ENCODE measurements at places on chromosomes 16 and 17.

DNA sequence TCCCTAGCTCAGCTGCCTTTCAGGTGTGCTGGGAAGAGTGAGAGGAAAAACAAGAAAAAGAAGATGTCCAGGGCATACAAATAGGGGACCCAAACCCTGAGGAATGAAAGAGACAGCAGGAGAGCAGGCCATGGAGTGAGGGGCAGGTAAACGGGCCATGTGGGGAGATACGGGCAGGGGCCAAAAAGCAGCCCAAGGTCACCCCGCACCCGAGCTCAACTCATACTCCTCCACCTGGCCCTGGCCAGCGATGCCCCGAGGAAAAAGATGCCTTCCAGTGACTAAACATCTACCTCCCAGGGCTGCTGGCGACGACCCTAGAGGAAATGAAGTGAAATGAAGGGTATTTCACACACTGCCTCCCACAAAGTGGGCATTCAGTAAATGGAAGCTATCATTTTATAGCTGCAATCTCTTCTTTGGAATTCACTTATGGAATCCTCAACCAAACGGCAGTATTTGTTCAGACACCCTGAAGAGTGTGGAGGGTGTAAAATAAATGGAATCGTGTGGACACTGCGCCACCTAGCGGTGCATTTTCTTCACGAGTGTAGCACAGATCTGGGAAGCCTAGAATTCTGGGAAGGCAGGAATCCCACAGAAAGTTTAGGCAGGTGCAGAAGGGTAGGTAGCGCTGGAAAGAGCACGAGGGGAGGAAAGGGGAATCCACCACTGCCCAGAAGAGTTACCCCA, 14.9 kb downstream of the ELAC2 start:
- DNase-seq = no peak

GRCh38 chr17:40452921-40453378, 9.7 kb downstream of the IGFBP4 start:
- DNase-seq = no peak

DNA sequence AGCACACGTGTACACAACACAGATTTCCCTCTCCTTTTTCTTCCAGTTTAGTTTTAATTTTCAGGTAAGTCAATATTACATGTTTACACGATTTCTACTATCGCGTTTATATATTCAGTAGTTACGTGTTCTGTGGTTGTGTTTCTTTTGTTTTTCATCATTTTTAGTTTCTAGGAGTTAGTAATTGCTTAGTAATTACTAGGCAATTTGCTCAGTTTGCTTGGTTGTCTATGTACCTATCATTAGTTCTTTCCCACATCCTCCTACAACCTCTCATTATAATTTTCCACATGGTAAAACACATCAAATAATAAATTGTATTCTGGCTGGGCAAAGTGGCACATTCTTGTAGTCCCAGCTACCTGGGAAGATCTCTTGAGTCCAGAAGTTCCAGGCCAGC, 24.6 kb upstream of the GUCY2D start:
- no peak for DNase-seq

DNA sequence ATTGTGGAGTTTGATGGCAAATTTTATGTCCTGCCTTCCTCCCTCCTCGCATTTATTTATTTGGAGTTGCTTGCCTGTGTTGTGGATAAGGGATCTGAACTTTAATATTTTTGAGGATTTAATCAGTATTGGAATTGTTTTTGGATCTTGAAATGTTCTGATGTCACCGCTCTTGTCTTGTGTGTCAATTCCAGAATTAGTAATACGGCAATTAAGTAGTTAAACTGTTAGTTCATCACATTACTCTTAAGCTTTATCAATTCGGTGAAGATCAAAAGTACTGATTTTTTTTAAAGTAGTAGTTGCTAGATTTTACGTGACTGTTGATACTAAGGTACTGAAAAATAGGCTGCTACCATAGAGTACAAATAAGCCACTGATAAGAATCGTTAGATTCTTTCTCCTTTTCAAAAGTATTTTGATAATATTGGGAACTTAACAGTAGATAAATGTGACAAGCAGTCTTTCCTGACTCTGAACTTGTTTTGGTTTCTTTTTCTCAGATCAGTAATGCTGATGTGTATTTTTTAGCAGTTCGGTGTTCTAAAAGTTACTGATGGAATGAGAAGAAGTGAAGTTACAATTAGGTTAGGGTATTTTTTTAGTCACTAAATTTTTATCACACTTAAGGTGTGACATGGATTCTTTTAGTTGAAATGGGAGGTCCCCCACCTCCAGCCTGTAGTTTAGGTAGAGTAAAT, 2.0 kb downstream of the RBBP6 start:
- no peak for DNase-seq

DNA sequence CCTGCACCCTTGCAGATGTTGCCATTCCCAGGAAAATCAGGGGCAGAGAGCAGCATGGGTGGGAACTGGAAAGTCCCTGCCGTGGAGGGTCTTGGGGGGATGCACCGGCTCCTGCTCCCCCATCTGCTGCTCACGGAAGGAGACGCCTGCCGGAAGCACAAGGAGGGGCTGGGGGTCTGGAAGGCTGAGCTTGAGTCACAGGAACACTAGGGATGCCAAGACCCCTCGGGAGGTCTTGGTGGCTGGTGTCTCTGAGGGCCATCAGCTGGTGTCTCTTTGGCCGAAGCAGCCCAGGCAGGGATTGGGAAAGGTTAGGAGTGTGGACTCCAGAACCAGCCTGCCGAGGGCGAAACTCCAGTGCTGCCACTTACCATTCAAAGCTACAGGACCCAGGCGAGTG, 29.4 kb upstream of the GNA13 start:
- no peak for DNase-seq

GRCh38 chr17:82124101-82124500, 26.1 kb upstream of the FASN start:
- DNase-seq = no peak

DNA sequence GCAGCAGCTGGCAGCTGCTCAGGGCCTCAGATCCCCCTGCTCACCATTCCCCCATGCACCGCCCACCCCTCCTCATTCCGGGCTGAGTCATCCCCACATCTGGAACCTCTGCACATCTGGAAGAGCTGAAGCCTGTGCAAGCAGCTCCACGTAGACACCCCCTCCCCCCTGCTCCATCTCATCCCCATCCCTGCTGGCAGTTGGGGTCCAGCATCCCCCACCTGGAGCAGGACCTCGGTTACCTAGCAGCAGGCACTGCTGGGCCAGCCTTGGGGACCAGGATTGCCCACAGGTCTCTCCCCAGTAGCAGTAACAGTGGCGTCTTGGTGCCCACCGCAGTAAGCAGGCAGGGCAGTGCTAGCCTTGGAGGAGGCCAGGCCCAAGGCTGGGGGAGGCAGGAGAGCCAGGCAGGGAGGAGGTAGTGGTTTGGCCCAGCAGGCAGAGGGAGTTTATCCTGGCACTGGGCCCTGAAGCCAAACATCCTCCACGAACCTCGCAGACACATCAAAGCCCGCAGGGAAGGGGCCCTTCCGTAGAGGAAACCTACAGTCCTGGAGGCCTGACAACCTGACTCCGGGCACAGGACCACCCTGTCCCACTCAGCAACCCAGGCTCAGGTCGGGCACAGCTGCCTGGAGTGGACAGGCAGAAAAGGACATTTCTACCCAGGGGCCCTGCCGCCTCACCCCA, 7.7 kb upstream of the TMEM92 start:
- DNase-seq = no peak

DNA sequence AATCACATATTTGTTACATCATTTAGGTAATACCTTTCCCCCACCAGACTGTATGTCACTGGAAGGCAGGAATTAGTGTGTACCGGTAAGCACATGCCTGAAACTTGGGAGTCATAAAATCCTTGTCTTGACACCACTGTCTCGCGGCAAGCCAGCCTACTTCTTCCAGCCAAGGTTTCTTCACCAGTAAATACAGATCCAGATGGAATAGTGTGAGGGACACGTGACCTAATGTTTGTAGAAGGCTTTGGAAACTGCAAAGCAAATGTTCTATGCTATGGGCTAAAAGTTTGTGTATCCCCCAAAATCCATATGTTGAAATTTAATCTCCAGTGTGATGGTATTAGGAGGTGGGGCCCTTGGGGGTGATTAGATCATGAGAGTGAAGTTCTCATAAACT, 126.1 kb downstream of the HS3ST4 start:
- DNase-seq = no peak

GRCh38 chr16:22859925-22860324, 46.0 kb downstream of the HS3ST2 start:
- no peak for DNase-seq

DNA sequence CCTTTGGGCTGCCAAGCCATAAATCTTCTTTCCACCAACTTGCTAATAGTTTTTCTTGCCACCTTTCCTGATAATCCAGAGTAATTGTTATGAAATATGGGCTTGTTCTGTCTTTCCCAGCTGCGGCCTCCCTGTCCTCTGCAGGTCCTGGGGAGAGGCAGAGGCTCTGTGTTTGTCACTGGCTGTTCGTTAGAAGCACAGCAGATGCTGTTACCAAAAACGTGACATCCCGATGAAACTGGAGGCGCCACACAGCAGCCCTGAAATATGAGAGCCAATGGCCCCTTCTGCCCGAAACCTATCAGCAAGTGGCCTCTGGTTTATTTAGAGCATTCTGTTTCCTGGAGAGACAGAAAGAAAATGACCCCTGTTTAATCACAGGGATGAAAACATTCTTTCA, 115.1 kb upstream of the ANKFN1 start:
- peak; percentile 2 for DNase-seq

DNA sequence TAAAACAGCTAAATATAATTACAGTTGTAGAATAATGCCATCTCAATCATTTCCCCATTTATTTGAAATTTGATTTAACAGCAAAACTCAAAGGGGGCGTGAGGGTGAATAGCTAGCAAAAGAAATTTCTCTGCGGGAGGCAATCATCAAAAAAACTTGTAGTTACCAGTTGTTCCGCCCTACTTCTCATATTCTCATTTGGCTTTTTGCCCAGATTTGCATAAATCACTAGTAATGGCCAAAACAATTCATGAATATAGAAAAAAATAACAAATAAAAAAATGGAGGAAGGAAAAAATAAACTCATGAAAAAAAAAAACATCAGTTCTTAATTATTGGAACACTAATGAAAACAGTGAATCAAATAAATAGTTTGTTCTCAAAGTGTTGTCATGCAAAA, 722.6 kb upstream of the KIF2B start:
- DNase-seq = no peak

GRCh38 chr16:23374721-23375510, 72.8 kb downstream of the SCNN1B start:
- no peak for DNase-seq

DNA sequence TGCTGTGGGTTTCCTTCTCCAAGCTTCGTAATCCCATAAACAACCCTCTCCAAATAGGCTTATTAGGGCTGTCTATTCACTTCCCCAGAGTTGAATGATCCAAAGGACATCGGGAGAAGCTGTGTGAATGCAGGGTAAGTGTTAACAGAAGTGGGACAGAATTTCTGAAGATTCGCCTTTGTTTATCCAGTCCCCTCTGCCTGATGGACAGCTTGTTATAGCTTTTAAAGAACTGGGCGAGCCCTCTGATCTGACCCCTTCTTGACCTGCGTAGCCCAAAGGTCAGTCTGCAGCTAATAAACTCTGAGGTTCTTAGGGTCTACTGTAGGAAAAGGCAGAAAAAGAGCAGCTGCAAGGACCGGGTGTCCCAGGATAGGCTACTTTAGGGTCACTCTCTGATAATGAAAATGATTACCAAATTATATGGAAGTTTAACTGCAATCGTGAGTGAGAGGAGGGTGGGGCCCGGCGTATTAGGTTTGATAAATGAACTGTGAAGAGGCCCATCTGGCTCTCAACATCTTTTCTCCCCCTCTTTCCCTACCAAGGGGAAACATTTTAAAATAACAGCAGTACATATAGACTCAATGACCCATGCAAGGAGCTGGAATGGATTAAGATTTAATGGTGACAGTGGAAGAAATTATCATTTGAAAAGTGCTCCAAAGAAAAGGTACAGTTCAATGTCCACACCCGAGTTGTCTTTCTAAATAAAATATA, 233.4 kb downstream of the FTO start:
- no peak for DNase-seq

GRCh38 chr16:70594569-70594968, 51.8 kb upstream of the IL34 start:
- DNase-seq = peak; percentile 18

- peak; percentile 22 for DNase-seq
These were observed 68.0 kb upstream of the MRTFB start for GRCh38 chr16:14003074-14003570.

DNA sequence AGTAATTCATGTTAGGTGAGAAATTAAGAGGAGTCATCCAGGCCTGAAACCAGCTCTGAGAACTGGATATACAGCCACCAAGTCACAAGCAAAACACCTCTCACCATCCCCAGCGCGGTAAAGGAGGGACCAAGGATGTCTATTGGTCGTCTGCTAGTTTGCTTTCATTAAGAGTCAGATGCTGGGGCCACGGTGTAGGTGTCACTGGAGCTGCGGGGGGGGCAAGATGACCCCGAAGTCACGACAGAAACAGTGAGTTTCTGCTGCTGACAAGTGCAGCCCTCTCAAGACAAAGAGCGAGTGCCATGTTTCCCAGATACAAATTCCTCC, 790 bp downstream of the NCBP3 start:
- no peak for DNase-seq

DNA sequence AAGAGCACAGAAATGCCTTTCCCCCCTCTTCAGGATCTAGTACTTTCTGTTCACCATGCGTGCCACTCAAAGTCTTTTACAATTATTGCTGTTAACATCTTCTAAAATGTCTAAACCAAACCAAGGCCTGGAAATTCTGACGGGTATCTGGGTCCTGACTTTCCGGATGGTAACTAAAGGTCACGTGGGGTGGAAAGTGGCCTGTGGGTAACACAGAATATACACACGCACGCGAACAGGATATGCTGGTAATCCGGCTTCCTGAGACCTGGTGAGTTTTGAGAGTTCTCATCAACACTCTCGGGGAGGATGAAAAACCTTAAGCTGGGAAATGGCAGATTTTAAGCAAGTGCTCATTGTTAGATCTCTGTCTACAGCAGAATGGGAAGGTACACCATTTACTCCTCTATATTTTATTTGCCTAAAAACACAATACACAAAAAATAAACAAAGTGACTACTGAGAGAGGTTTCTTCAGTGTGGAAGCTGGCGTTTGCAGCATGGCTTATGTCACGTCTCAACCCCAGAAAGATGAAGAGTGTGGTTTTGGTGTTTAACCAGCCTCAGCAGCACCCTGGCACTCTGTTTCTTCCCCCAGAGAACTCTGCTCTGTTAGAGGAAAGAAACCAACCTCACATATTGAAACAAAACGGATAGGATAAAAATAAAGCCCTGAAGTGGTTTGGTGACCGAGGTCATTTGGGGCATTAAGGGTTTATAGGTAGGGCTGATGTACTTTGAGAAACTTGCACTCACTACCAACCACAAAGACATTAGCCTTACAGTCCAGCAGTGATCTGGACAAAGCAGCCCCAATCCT, 37.3 kb downstream of the SMG6 start:
- DNase-seq = no peak

- DNase-seq = no peak
These were observed at the start of gene ALDH3A1 for GRCh38 chr17:19747829-19748806. Gene ALDH3A1 (minus strand): TSS chr17:19748298. CDS start chr17:19745129, 3,169 bp downstream.

GRCh38 chr17:683499-684254, 31.0 kb downstream of the VPS53 start:
- no peak for DNase-seq

- no peak for DNase-seq
These were observed 191.7 kb upstream of the RBFOX1 start for GRCh38 chr16:7140899-7141298.

GRCh38 chr17:35804658-35805192, 4.6 kb upstream of the TAF15 start:
- peak; percentile 90 for DNase-seq

Data from DMS 273 treated with DMSO at 0.1 percent for 48 hours (cell line).